ENCODE measurements at places on chromosomes 1 and 21.

- DNase-seq = no peak
Measured at GRCh38 chr1:220979371-220979770, 100.1 kb downstream of the HLX start.

DNA sequence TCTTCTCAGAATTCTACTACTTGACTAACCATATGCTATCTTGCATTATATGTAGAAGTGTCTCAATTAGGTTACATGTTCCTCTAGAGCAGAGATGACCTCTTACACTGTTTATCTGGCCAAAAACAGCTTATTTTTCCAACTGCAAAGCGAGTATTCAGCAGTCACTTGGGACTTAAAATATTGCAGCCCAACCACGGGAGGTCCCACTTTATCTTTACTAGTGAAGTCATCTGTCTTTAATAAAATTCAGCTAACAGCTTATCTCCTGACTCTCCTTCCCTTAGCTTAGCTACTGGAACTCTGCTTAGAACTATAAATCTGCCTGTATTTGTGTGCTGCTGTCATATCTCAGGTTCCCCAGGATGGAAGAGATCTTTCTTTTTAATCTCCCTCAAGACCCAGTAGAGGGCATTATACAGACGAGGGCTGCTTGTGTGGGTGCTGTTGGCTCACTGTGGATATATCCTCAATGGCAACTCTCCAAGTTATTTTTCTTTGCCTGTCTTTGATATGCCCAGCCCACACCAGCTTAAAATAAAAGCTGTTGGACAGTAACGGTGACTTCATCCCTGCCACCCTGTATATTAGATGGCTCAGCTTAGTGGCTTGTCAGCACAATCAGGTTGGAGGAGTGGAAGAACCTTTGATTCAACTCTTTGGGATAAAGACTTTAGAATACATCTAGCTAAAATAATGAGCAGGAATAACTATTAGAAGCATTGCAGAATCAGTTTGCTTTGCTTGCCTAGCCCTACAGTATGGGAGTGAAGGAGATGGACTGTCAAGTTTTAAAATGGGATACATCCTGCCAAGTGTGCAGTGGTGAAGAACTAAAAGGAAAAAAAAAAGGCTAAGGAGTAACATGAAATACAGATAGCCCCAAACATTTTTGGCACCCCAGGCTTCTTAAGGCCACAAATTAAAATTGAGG is 9.6 kb downstream of the ENSA start:
- DNase-seq = no peak

GRCh38 chr1:37032660-37033354 is 1.5 kb downstream of the GRIK3 start:
- DNase-seq = no peak

DNA sequence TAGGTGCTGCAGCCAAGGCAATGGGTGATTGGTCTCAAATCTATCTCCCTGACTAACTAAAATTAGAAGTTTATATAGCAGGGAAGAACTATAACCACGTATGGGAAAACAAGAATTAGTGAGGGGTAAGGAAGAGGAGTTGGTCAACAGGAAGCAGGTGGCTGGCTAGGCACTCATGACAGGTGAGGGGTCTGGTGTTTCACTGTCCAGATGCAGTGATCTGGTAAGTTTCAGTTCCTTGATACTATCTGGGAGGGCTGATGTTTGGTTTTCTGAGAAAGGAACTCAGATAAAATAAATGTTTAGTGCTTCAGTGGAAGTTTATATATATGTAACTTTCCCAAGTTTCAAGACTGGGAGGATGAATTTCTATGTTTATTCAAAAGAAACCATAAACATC is 11.6 kb upstream of the POU2F1 start:
- no peak for DNase-seq

- DNase-seq = no peak
Measured at GRCh38 chr1:54220004-54220811, 20.2 kb downstream of the MRPL37 start.

GRCh38 chr1:33022650-33023200 is 14.0 kb downstream of the AK2 start:
- DNase-seq = no peak

All from effector CD8-positive, alpha-beta T cell (primary cell).